Fibroblast of pulmonary artery (primary cell): ENCODE measurements at places on chromosomes 2 and 18.
A peak's percentile ranks its signal among the peaks of the same experiment; 100 is the strongest.

- peak; percentile 88 for DNase-seq
Measured at GRCh38 chr2:150586858-150587257, 99.4 kb upstream of the RND3 start.

GRCh38 chr2:33877348-33878016 is 278.4 kb upstream of the FAM98A start:
- DNase-seq, result no peak

GRCh38 chr2:219638217-219638947 is 11.0 kb downstream of the SLC4A3 start:
- no peak for DNase-seq

DNA sequence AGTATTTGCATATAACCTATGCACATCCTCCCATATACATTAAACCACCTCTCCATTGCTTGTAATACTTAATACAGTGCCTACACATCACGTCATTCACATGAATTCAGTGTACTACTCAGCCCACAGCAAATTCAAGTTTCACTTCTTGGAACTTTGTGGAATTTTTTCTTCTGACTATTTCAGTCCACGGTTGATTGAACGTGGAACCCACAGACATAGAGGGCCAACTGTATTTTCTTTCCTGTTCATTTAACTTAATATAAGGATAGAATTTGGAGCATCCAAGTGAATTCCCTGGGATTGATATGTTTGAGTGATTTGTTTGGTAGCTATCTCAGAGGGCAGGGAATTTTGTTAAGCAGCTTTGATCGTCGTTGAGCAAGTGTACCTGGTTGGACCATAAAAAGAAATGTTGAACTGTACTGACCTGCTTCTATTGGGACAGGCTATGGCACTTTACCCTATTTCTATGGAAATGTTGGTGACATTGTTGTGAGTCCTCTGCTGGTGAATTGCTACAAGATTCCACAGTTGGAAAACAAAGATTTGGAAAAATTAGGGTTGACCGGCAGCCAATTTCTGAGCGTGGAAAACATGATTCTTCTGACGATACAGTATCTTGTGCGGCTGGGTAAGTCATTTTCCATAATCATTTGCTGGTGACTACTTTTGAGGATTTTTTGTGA is 156.6 kb downstream of the ESCO1 start:
- no peak for DNase-seq

- DNase-seq, result no peak
Measured at GRCh38 chr2:38584881-38585280, 17.8 kb downstream of the HNRNPLL start.

GRCh38 chr2:207165121-207166038 is at the start of gene KLF7:
KLF7 (minus strand) TSS chr2:207165948; CDS start chr2:207165568, 380 bp downstream.
- DNase-seq, result peak; percentile 58

GRCh38 chr2:223815186-223815883 is 22.0 kb downstream of the AP1S3 start:
- DNase-seq, result peak; percentile 92

GRCh38 chr18:49072524-49072934 is 121.8 kb upstream of the SMAD7 start:
- DNase-seq, result peak; percentile 62

- DNase-seq, result no peak
Measured at GRCh38 chr2:190418727-190419126, 10.6 kb downstream of the MFSD6 start.

DNA sequence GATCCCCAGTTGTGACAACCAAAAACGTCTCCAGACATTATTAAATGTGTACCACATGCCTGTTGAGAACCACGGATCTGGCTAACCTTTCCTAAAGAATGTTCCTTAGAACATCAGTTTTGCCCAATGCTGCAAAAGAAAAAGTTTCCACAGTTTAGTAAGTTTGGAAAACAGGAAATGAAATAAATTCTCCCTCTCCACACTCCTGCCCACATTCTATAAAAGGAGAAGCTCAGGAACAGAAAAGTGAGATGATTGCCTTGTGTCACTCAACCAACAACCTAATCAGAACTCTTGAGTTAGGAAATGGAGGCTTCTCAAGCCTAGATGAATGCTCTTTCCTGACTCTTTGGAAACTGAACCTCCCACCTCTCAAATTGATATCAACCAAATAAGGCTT is 56.1 kb upstream of the NFE2L2 start:
- DNase-seq, result no peak

DNA sequence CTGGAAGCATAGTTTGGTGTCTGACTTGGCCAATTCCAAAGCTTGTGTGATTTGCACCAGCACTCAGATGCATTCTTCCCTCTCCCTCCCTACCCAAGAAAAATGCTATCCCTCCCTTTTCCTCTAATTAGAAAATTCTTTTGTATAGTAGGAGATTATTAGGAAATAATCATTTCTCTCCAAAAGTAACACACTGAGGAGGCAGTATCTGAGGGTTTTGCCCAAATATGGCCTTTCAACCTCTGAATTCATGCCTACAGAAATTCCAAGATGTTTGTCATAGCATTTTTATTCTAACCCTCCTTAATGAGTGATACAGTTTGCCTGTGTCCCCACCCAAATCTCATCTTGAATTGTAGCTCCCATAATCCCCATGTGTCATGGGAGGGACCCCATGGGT is 5.0 kb upstream of the TMEM18 start:
- DNase-seq, result no peak
